ENCODE measurements at places on chromosomes 2 and 18.
A peak's percentile ranks its signal among the peaks of the same experiment; 100 is the strongest.

DNA sequence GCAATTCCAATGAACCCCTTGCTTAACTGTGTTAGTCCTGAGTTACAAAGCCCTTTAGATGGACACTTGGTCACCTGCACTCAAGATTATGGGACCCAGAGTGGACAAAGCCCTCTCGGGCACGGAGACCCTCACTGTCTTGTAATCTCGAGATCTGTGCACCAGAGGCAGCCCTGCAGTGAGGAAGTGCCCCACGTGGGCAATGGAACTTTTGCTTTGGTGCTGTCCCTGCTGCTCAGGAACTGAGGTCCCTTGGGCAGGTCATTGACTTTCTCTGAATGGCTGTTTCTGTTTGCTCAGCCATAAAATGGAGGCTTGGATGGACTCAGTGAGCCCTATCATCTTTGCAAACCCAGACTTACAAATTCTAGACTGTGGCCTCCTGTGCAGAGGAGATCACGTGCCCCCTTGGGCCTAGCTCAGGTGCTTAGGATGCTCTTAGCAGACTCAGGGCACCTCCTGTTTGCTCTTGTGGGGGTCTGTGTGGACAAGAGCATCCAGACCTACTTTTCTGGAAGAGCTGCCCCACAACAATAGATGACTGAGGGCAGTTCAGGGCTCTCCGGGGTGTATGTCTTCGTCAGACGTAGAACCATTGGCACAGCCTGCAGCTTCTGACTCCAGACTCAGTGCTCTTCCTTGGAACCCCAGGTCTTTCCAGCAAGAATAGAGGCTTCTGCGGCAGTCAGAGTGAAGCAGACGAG is 94.5 kb upstream of the HS6ST1 start:
- DNase-seq, result peak; percentile 32

- DNase-seq, result no peak
Observed at GRCh38 chr2:201228271-201228911, 31.9 kb upstream of the CASP8 start.

- no peak for DNase-seq
Observed at GRCh38 chr2:209380293-209380692, 43.6 kb upstream of the MAP2 start.

- no peak for DNase-seq
Observed at GRCh38 chr2:127609031-127609751, 36.8 kb upstream of the GPR17 start.

- no peak for DNase-seq
Observed at GRCh38 chr2:124476291-124476690, 451.2 kb downstream of the CNTNAP5 start.

- no peak for DNase-seq
Observed at GRCh38 chr18:55857956-55858355, 270.0 kb upstream of the TCF4 start.

DNA sequence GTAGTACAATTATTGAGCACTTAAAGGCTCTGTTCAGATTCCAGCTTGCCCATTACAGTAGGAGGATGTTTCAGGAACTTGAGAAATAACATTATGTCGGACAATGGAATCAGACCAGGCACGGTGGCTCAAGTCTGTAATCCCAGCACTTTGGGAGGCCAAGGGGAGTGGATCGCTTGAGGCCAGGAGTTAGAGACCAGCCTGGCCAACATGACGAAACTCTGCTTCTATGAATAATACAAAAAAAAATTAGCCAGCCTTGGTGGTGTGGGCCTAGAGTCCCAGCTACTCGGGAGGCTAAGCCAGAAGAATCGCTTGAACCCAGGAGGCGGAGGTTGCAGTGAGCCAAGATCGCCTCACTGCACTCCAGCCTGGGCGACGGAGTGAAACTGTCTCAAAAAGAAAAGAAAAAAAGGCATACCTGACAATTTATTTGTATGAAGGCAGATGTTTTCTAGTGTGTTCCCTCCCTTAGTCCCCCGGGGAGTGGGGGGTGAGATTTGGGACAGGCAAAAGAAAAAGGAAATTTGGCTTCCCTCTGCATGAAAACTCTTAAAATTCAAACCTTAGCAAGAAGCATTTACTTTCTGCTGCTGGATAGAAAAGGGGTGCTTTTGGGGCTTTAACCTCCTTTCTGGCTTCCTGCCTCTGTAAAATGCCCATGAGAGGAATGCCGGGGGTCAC is 13.7 kb upstream of the ZNF532 start:
- DNase-seq, result no peak

DNA sequence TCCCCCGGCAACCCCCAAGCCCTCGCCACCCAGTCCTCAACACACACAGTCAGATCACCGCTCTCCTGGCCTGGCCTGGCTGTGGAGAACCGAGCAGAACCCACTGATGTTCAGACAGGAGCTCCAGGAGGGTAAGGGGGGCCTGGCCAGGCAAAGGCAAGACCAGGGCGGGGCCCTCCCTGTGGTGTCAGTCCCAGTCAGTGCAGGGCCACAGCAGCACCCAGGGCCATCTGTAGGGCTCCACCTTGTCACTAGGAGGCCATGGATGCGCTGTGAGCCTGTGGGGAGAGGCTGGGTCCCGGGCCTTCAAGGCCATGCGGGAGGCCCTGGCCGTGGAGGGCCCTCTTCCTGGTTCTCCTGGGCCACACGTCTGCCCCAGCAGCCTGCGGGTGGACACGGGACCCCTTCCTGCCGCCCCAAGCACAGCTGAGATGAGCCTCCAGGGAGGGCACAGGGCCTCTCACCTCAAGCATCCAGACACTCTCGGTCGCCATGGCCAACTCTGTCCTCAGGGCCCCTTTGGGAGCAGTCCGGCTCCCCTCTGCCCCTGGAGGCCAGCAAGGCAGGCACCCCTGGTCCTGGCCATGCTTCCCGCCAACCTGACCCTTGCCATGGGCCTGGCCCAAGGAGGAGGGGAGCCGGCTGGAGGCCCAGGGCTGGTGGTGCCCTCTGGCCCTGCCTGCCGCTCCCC is 2.0 kb downstream of the ANO7 start:
- no peak for DNase-seq

DNA sequence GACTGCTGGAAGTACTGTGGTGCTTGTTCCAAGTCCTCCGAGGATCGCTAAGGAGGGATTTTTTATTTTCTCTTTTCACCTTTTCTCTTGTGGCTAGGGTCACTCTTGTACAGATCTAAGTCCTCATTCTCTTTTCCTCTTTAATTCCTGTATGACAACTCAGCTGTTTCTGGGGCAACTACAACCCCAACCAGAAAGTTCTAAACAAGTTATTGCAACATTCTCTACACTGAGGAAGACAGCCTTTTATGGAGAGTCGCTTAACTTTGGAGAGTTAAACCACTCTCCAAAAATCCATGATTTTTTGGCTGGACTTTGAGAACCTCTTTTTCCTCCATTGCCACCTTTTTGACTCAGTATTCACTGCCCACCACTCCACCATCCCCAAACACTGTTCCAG is 74.0 kb upstream of the SESTD1 start:
- no peak for DNase-seq

GRCh38 chr2:60717691-60718090 is 38.4 kb upstream of the PAPOLG start:
- no peak for DNase-seq

DNA sequence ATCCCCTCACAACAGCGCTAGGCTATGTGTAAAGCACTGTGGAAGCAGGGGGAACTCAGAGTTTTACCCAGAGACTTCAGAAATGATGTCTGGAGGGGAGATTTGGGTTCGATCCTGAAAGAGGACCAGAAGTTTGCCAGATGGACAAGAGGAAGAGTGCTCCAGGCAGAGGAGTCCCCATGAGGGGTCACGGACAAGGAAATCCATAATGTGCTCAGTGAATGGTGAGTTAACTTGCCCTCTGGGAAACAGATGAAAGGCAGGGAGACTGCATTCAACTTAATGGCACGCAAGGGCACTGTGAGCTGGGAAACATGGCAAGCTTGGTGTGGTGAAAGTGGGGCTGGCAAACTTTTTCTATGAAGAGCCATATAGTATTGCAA is 6.0 kb upstream of the ASAP2 start:
- peak; percentile 24 for DNase-seq

- no peak for DNase-seq
Observed at GRCh38 chr2:126359494-126359893, 296.5 kb upstream of the GYPC start.

DNA sequence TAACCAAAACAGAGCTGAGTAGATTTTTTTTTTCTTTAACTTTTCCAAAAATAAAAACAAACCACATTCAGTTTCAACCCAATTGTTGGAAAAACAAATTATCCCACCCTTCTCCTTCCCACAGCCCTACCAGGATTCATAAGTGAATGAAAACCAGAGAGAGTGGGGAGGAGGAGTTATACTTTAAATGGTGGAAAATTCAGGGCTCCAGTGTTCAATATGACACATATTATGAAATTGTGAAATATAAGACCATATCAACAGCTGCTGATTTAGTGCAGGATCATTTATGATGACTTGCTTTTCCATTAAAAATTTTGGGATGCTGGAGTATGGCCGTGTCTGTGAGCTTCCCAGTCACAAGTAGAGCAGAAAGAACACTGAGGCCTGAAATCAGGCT is 26.7 kb downstream of the COLEC12 start:
- no peak for DNase-seq

DNA sequence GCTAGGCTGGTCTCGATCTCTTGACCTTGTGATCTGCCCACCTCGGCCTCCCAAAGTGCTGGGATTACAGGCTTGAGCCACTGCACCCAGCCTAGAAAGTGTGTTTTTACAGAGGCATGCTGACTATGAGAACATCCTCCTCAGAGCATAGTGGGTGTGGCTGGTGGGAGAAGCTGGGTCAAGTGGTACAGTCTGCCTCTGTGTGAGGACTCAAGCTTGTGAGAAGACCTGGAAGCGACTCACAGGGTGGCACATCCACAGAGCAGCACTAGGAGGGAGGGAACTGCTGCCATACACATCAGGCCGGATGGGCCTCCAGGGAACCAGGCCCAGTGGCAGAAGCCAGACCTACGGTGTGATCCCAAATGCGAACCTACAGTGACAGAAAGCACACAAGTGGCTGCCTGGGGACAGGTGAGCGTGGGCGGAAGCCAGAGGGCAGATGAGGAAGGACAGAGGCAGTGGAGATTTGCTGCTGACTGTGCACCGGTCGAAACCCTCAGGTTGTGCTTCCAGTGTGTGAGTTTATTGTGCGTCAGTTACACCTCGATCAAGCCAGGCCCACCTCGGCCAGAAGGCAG is 8.9 kb downstream of the ARHGEF4 start:
- DNase-seq, result no peak

- no peak for DNase-seq
Observed at GRCh38 chr2:20939931-20940795, 103.7 kb downstream of the APOB start.

- DNase-seq, result no peak
Observed at GRCh38 chr2:46461709-46462171, 17.6 kb upstream of the TMEM247 start.

DNA sequence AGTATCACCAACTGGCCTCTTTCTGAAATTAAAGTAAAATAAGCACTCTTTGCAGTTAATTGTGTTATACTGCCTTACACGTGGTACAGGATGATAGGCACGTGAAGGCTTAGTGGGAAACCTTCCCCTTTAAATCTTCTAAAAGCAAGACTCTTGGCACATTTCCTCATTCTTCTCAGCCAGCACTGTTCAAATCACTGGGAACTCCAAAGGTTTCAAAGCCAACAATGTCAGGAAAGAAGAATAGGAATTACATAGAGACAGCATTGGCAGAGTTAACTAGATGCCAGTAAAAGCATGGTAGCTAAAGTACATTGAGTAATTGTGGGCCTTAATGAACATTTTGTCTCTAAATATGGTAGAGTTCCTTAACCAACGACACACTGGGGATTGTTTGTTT is 96.4 kb downstream of the DTNA start:
- DNase-seq, result no peak

DNA sequence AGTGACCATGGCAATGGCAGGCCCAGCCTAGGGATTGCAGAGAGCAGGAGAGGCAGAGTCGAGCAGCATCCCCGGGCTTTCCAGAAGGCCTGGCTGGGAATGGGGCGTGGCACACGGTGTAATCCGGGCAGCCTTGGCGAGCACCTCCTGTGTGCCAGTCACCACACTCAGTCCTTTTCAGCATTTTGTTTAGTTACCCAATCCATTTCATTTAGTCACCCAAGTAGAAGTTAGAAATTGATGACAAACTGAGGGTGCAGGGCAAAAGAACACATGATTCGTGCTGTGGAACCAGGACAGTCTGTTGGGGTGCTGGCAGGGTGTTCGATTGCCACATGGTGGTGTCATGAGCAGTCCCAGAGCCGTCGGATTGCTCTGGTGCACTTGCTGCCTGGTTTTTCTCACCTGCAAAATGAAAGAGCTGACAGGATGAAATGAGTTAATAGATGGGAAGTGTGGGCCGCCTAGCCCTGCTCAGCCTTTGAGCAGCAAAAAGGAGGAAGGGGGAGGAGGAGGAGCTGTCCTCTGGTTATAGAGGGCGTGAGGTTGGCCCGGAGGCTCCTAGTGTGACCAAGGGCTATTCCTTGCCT is 299.4 kb downstream of the AGAP1 start:
- no peak for DNase-seq

- DNase-seq, result no peak
Observed at GRCh38 chr2:227415538-227416424, 28.0 kb upstream of the SCYGR1 start.

DNA sequence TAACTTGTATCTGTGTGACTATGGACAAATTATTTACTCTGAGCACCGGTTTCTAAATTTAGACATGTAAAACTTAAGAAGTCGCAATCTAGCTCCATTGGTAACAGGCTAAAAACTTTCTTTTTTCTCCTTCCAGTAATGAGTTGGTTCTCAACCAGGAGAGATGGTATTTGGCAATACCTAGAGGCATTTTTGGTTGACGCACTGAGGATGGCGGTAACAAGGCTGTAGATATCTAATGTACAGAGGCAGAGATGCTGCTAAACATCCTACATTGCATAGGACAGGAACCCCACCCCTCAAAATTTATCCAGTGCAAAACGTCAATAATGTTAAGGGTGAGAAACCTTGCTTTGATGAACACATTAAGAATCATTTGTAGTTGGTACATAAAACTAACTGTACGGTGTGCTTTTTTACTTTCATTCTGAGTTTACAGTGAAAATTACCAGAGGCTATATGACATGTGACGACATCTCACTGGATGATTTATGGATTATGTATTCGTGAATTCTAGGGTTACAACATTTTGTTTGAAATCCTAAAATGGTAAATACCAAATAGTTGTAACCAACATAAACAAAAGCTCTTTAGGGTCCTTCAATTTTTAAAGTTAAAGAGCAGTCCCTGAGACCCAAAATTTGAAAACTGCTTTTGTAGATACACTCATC is 91.3 kb downstream of the TLK1 start:
- DNase-seq, result no peak

DNA sequence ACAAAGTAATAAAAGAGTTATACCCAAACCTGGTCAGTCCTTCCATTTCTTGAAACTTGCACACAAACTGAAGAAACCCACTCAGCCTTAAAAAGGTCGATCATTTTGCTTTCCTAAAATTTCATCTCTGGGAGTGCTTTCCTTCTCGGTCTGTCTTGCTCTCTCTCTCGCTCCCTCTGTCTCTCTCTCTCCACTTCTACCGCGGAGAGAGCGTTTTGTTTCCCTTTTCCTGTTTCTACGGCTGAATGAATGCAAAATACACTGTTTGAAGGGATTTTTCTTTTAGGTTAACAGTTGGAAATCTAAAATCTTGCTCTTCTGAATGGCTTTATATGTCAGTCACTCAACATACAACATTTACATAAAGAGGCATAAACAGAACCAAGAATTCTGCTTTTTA is 424.2 kb downstream of the TGIF1 start:
- no peak for DNase-seq
